ENCODE measurements at places on chromosomes 1 and 21.

GRCh38 chr21:35438643-35439404 is 389.7 kb upstream of the RUNX1 start:
- no peak for DNase-seq

- no peak for DNase-seq
These were observed 14.0 kb upstream of the GBP5 start for GRCh38 chr1:89286549-89287180.

DNA sequence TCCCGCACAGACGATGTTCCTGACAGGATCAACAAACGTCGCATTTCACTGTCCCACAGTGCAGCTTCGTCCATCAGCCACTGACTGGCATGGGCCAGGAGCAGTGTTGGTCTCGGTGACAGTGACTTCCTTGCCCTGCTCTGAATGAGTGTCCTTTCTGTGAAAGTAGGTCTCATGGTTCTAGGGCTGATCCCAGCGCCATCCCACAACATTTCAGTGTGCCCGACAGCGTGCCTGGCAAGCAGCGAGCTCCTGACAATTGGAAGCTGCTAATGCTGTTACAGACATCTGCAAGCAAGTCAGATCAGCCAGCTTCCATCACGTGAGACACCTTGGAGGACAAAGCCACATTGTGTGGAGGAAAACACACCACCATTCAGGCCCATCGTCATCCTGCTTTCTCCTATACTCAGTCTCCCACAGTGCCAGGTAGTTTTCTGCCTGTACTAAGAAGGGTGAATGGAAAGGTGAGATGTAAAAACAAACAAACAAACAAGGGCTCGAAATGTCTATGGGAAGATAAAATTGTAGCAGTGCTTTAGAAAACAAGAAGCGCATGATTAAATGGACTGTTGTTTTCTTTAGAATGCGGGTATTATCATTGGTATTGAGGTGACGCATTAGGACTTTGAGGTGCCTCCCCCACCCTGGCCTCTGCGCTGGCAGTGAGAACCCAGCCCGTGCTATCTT is 21.9 kb downstream of the ERRFI1 start:
- DNase-seq: no peak

DNA sequence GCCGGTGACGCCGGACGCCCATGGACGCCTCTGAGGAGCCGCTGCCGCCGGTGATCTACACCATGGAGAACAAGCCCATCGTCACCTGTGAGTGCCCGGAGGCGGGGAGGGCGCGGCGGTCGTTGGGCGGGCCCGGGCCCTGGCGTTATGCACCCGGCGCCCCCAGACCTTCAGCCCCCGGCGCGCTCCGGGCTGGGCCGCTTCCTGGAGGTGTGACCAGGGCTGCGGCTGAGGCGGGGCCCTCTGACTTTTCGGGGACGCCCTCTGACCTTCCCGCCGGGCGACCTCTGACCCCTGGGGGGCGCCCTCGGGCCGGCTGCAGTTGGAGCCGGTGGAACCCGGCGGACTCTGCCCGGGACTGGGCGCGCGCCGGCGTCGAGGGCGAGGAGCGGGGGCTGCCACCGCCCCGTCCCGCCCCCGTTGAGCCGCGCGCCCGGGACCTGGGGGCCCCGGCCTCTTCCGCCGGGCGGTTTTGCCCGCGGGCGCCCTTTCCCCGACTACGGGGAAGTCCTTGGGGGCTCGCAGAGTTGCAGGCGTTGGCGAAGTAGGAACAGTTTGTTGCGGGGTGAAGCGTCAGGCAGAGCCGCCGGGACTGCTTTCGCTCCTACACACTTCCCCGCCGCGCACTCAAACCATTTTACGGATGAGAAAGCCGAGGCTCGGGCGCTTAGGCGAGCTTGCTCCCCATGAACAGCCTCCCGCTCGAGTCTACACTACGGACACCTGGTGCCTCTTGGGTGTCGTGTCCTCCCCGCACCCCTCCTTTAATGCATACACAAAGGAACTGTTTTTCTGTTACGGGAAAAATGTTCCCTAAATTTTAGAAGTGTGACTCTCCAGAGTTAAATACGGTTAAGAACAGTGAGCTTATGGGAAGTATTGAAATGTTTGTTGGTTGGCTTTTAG is 618 bp downstream of the TRAPPC10 start:
- DNase-seq: peak; percentile 23

- no peak for DNase-seq
These were observed 2.9 kb downstream of the EGLN1 start for GRCh38 chr1:231419147-231419546.

DNA sequence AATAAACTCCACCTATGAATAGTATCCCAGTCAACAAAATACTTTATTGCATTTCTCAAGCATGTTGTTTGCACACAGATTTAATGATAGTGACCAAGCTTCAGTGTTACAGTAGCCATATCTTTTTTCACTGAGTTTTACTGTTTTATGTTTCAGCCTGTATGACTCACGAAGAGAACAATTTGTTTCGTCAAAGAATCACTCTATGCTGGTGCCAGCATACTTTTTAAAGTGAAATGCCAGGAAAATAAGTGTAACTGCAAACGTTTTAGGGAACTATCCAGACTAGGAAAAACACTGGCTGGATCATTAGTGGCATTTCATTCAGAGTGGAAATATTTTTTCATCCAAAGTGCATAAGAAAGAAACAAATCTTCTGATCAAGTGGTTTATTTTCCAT is 210.8 kb downstream of the COL11A1 start:
- DNase-seq: no peak

DNA sequence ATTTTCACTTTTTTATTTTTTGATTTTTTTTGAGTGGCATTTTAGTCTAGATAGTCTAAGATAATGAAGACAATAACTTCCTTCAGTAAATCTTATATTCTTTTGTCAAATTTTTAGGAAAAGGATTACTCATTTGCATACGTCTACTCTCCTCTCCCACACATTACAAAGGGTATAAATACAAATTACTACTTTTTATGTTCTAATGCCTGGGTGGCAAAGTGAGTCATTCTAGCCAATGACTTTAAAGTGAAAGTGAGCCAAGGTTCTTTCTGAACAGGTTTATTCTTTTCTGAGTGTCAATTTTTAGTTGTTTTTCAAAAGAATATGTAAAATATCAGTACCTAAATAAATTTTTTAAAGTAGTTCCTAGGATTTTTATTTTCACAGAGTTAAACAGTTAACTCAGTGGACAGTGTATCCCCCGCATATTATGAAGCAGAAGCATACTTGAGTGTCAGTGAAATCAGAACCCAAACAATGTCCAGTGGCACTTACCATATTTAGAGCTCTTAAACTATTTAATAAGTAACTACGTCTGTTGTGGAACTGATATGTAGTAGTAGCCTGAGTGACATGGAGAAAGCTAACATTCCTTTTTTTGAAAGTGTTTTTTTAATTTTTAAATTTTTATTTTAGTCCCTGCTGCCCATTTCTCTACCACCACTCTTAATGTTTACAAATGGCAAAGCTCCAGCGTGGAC is 141.7 kb downstream of the PHTF1 start:
- DNase-seq: no peak

DNA sequence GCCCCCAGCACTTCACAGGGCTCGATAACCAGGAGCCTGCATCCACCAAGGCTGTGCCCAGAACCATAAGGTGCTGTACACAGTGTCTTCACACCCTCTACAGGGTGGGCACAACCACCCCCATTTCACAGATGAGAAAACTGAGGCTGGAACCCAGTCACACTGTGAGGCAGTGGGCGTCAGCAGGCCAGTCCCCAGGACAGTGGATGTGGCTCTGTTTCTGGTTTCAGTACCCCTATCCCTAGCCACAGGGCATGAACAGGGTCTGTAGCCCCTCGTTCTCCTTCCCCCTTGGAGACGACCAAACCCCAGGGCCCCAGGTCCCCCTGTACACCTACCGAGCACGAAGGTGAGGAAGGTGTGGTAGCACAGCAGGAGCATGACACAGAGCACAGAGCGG is 27.6 kb downstream of the TTC39A start:
- no peak for DNase-seq

DNA sequence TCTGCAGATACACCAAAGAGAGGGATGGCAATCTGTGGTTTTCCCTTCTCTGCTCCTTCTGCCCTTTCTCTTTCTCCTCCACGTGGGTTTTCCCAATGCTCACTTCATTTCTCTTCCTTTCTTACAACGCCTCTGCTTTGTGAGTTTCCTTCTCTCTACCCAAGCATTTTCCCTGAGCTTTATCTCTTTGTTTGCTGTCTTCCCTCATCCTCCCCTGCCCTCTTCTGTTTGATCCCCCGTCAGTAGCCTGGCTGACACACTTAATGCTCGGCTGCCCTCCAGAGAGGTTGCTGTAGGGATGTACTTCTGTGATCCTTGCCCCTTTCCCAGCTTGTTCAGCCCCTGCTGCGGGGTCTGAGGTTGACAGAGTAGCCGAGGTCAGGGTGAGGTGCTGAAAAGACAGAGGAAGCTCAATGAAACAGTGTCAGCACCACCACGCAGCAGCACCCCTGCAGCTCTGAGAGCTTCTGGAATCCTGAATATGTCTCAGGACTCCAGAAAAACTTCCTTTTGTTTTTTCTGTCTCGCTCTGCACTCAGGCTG is 6.0 kb downstream of the EDARADD start:
- DNase-seq: no peak

GRCh38 chr1:231338270-231339128 is at the start of gene SPRTN:
TSS of gene SPRTN (plus strand) at chr1:231338293. CDS start at chr1:231338384, 91 bp downstream.
- no peak for DNase-seq

DNA sequence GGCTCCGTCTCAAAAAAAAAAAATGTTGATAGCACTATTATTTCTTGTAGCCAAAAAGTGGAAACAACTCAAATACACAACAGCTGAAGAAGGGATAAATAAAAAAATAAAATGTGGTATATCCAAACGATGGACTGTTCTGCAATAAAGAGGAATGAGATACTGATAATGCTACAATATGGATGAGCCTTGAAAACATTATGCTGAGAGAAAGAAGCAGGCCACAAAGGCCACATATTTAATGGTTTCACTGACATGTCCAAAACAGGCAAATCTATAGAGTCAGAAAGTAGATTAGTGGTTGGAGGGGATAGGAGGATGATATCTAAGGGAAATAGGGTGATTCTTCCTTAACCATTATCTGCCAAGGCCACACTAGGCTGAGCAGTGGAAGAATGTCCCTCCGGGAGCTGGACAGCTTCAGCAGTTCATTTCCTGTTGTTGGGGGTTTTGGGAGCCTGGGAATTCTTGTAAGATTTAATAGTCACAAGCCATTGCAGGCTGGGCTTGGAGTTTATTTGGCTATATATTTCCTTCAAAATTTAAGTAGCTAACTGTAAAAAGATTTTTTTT is 53.5 kb downstream of the ST3GAL3 start:
- no peak for DNase-seq

- DNase-seq: peak; percentile 7
These were observed 26.4 kb upstream of the DPH5 start for GRCh38 chr1:101051688-101052638.

GRCh38 chr1:110040548-110040947 is 6.1 kb downstream of the STRIP1 start:
- no peak for DNase-seq

DNA sequence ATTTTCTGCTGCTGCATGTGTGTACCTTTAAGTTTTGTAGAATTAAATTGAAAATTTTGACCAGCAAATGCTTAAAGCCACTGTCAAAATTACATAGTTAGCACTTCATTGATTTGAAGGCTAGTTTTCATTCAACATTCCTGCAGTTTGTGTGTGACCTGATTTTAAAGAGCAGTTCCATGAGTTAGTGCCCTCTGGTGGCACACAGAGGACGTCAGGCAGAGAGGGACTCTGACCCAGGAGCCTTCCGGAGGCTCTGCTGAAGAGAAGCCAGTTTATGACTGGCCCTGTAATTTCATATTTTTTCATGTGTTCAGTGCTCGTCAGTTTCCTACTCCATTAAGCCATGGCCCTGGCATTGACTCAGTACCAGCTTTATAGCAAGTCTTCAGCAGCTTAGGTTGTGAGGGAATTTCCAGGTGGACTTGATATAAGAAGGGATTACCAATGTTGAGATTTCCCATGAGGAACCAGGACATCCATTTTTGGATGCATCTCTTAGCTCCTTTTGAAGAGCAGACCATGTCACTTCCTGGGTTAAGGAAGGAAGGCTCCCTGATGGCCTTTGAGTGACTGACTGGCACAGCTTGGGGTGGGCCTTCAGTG is 104.7 kb downstream of the CAMTA1 start:
- peak; percentile 22 for DNase-seq

GRCh38 chr1:182897696-182898095 is 55.3 kb downstream of the SHCBP1L start:
- DNase-seq: no peak

DNA sequence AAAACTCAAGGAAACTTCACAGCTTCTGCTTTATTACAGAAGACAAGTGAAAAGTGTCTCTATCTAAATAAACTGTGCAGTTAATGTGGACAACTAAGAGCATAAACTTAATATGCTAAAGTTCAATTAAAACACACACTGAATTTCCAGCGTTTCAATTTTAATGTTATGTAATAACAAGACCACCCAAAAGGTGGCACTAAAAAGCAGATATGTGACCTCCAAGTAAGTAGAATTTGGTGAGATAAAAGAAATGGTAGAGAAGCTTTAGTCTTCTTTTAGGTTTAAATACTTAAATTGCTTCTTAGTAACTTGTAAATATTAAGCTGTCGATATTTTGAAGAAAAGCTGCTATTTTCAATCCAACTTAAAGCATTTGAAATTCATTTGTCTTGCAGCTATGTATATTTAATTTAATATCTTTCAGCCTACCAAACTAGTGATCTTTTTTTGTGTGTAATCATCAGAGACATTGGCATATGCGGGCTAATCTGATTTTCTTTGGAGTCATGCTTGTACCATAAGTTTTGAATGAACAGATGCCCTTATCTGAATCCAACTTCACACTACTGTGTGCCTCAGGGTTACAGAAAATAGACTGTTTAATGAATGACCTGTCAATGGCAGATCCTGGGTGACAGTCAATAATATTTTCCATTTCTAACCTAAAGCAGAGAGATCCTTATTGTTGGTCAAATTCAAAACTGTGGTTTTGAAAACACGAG is 36.5 kb upstream of the ADAMTS1 start:
- DNase-seq: no peak

- no peak for DNase-seq
These were observed 1323.2 kb downstream of the AMY1C start for GRCh38 chr1:105072850-105073249.

DNA sequence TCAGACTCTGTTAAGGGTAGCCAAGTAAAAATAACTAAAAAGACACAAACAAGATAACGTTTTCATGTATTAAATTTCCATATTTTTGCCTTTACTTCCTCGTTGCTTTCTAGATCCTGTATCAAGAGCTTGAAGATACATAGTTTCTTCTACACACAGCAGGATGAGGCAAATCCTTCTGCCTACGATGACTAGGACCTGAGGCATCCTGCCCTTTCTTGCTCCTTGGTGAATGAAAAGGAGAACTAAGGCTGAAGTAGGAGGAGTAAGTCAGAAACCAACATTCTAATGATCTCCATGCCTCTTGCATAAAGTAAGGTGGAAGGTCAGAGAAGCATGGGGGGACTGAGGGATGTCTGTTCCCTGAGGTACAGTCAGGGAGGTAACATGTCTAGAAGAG is 102.6 kb downstream of the GPATCH2 start:
- DNase-seq: no peak

GRCh38 chr1:103497404-103497803 is 28.1 kb upstream of the RNPC3 start:
- DNase-seq: no peak

- no peak for DNase-seq
These were observed 3.5 kb upstream of the UBXN10 start for GRCh38 chr1:20182415-20182814.

- no peak for DNase-seq
These were observed 16.9 kb downstream of the HSD3B2 start for GRCh38 chr1:119431836-119432235.
